Esophagus muscularis mucosa (tissue), 4 donors: ENCODE measurements at places on chromosomes 16 and 17.

DNA sequence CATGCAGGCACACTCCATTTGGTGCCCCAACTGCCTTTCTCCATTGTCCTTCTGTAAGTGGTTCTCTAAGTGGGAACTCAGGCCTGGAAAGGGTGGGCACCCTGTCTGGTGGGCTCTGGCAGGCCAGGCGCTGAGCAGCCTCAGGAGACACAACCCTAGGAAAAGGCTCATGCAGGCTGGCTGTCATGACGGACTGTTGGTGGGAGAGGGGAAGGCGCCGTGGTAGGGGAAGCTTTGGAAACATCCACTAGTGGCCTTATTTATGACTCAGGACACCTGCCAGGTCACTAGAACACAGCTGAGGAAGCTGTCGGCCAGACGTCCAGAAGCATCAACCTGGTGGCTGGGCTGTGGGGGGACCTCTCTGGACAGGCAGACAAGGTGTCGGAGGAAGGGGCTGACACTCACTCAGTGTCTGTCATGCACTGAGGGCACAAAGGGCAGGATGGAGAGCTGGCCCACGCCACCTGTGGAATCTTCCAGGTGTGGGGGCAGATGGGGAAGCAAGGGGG is 216.0 kb downstream of the SEC14L1 start:
- no peaks in the 10 kb centered on the region for H3K27me3 ChIP-seq
- peak; percentile 81 for DNase-seq
- H3K4me3 ChIP-seq, result no peak overlapping the region

DNA sequence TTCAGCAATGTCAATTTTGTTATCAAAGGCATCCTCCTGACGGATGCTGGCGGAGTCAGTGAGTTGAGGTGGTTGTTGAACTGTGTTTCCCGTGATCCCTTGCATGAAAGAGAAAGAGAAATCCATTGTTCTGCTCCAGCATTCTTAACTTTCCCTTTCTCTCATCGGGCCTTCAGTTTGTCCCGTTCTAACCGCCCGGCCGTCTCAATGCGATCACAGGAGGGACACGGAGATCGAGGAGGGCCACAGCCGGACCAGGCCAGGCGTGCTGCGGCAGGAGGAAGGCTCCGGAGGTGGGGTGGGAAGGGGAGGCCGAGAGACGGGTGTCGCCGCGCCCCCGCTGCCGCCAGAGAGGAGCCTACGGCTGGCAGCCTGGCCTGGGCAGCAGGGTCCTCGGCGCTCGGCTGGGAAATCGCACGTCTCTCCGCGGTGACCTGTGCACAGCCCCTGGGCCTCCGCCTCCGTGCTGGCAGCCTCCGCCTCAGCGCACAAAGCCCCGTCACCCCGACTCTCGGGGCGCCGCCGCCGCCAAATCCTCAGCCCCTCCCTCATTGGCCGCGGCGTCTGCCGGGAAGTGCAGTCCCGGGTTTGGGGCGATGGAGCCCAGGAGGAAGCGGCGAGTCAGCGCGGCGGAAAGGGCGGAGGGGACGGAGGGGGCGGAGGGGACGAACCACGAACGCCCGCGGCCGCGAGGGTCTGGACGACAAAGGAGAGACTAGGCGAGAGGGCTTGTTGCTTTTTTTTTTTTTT is 38.1 kb downstream of the SOST start:
- no peaks in the 10 kb centered on the region for H3K36me3 ChIP-seq
- H3K27me3 ChIP-seq, result no peaks in the 10 kb centered on the region
- peaks cover 6% of the 10 kb centered on the region for H3K4me1 ChIP-seq
- H3K4me3 ChIP-seq, result peak overlapping the region; percentile 90
- DNase-seq, result peak; percentile 95

DNA sequence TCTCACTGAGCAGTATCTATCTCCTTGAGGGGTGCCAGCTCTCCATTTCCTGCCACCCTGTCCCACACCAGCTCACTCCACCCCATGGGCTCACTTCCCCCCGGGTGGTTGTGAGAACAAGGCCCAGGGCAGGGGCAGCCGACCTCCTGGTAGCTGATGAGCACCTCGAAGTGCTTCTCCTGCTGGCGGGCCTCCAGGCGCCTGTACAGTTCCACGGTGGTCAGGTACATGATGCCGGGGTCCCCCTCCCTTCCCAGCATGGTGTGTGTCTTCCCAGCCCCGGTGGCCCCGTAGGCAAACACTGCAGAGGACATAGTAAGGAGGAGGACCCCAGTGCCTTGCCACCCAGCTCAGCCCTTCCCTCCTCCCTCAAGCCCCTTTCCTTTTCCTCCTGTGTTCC is 12.5 kb downstream of the KIF18B start:
- no peak overlapping the region for H3K4me3 ChIP-seq
- H3K36me3 ChIP-seq, result no peaks in the 10 kb centered on the region
- no peak for DNase-seq

DNA sequence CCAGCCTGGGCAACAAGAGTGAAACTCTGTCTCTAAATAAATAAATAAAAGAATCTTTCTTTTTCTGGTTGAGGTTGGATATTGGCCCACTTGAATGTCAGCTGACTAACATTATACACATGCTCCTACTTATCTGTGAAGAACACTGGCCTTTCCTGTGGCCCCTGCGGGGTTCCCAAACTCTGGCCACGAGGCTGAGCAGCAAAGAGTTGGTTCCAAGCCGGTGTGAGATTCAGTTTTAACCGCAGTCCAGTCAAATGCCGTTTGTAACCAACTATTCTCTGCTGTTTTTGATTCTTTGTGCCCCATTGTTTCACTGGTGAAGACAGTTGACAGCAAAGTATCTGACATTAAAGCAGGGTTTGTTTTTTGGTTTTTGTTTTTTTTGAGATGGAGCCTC is 11.2 kb downstream of the ETV4 start:
- no peak for DNase-seq
- no peaks in the 10 kb centered on the region for H3K27me3 ChIP-seq
- no peaks in the 10 kb centered on the region for H3K36me3 ChIP-seq
- no peak overlapping the region for H3K4me3 ChIP-seq

- no peak overlapping the region for H3K27ac ChIP-seq
- H3K4me1 ChIP-seq, result no peaks in the 10 kb centered on the region
- no peak for DNase-seq
- H3K27me3 ChIP-seq, result no peaks in the 10 kb centered on the region
These were observed 42.5 kb upstream of the ABR start for GRCh38 chr17:1222321-1222720.

DNA sequence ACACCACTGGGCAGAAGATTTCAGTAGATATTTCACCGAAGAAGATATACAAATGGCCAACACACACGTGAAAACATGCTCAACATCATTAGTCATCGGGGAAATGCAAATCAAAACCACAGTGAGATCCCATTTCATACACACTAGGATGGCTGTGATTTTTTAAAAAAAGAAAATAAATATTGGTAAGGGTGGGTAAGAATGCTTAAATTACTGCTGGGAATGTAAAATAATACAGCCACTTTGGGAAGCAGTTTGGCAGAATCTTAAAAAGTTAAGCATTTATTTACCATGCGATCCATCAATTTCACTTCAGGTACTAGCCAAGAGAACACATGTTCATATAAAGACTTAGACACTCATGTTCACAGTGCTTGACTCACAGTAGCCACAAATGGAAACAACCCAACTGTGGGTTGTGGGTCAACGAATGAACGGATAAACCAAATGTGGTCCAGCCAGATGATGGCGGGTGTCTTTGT is 6.5 kb upstream of the C16orf74 start:
- no peak overlapping the region for H3K4me3 ChIP-seq
- peaks cover 30% of the 10 kb centered on the region for H3K27me3 ChIP-seq
- peaks cover 8% of the 10 kb centered on the region for H3K4me1 ChIP-seq
- no peak overlapping the region for H3K27ac ChIP-seq
- H3K36me3 ChIP-seq, result no peaks in the 10 kb centered on the region
- DNase-seq, result no peak

- DNase-seq, result no peak
- no peaks in the 10 kb centered on the region for H3K36me3 ChIP-seq
- no peak overlapping the region for H3K27ac ChIP-seq
- H3K27me3 ChIP-seq, result no peaks in the 10 kb centered on the region
These were observed 216.5 kb downstream of the TMEM114 start for GRCh38 chr16:8373676-8374431.

DNA sequence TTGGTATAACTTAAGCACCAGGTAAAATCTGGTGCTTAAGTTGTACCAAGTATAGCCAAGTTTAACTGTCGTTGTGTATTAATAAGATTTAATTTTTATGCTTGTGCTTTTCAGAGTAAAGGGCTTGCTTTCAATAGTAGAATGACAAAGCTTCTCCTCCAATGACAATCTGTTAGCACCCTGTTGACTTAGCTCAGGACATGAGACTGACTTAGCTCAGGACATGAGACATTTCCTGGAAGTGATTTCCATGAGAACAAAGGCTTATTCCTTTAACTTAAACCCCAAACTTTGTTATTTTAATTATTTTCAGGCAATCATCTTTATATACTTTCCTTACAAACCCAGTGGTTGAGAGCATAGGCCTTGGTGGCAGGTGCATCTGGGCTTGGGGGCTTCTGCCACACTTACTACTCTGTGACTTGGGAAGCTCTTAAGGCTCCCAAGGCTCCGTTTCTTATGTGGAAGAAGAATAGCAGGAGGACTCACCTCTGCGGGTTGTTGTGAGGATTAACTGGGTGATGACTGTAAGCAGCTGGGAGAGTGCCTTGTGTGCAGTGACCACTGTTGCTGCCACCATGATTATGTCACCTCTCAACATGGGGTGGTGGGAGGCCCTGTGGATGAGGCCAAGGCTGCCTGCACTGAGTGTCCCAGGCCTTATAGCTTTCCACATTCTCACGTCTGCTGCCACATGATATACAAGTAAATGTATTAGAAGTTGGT is 59.4 kb upstream of the CMIP start:
- H3K4me1 ChIP-seq, result peaks cover 31% of the 10 kb centered on the region
- H3K27me3 ChIP-seq, result no peaks in the 10 kb centered on the region
- peaks cover 25% of the 10 kb centered on the region for H3K36me3 ChIP-seq
- no peak overlapping the region for H3K4me3 ChIP-seq
- no peak for DNase-seq

- H3K36me3 ChIP-seq, result no peaks in the 10 kb centered on the region
- peak overlapping the region; percentile 98 for H3K27ac ChIP-seq
- peaks cover 95% of the 10 kb centered on the region for H3K4me1 ChIP-seq
- DNase-seq, result no peak
- H3K27me3 ChIP-seq, result no peaks in the 10 kb centered on the region
These were observed 5.6 kb downstream of the RARA start for GRCh38 chr17:40314584-40314956.

DNA sequence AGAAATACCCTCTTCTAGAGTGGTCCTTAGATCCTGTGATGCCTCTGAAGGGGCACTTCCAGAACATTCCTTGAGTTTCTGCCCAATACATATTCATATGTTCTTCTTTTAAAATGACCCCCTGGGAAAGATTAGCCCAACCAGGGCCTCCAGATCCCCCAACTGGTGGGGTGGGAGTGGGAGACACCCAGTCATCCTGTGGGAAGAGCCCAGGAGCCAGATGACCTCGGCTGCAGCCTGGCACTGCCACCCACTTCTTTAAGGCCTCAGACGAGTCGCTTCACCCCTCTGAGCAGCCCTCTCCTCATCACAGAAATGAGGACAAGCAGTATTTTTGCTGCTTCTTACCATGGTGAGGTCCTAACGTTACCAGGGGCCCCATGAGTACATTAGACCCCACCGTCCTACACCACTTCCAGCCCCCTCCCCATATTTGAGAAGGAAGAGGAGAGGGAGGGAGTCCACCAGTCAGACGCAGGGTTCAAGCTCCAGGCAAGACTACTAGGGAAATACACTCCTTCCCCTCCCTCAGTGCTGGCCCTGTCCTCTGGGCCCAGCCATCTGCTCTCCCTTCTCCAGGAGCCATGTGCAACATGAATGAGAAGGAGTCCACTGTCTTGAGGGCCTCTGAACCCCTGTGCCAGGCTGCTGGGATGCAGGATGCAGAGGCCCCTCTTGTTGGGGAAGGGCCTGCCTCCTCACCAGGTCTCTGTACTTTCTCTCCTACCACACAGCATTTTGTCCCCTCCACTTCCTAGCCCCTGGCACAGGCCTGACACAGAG is 11.8 kb downstream of the MPO start:
- no peaks in the 10 kb centered on the region for H3K36me3 ChIP-seq
- DNase-seq, result no peak
- H3K4me1 ChIP-seq, result no peaks in the 10 kb centered on the region
- H3K27me3 ChIP-seq, result no peaks in the 10 kb centered on the region
- H3K27ac ChIP-seq, result no peak overlapping the region

GRCh38 chr17:38564254-38564837 is 41.4 kb downstream of the SRCIN1 start:
- H3K36me3 ChIP-seq, result no peaks in the 10 kb centered on the region
- H3K4me1 ChIP-seq, result peaks cover 20% of the 10 kb centered on the region
- no peak overlapping the region for H3K27ac ChIP-seq
- H3K4me3 ChIP-seq, result no peak overlapping the region
- H3K27me3 ChIP-seq, result peaks cover 100% of the 10 kb centered on the region
- no peak for DNase-seq

- no peaks in the 10 kb centered on the region for H3K27me3 ChIP-seq
- H3K4me3 ChIP-seq, result peak overlapping the region; percentile 98
- peaks cover 40% of the 10 kb centered on the region for H3K4me1 ChIP-seq
These were observed 982 bp downstream of the SPAG9 start for GRCh38 chr17:51119415-51120356.

DNA sequence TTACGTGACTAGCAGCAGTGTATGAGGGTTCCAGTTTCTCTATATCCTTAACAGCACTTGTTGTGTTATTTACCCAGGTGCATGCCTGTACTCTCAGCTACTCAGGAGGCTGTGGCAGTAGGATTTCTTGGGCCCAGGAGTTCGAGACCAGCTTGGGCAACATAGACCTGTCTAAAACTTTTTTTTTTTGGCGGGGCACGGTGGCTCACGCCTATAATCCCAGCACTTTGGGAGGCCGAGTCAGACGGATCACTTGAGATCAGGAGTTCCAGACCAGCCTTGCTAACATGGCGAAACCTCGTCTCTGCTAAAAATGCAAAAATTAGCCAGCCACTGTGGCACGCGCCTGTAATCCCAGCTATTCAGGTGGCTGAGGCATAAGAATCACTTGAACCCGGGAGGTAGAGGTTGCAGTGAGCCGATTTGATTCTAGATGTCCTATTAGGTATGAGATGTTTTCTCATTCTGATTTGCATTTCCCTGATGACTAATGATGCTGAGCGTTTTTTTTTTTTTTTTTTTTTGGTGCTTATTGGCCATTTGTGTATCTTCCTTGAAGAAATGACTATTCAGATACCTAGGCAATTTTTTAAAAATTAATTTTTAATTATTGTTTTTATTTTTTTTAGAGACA is 13.4 kb downstream of the CASC3 start:
- H3K4me3 ChIP-seq, result no peak overlapping the region
- H3K27ac ChIP-seq, result no peak overlapping the region
- DNase-seq, result no peak
- peaks cover 70% of the 10 kb centered on the region for H3K4me1 ChIP-seq

DNA sequence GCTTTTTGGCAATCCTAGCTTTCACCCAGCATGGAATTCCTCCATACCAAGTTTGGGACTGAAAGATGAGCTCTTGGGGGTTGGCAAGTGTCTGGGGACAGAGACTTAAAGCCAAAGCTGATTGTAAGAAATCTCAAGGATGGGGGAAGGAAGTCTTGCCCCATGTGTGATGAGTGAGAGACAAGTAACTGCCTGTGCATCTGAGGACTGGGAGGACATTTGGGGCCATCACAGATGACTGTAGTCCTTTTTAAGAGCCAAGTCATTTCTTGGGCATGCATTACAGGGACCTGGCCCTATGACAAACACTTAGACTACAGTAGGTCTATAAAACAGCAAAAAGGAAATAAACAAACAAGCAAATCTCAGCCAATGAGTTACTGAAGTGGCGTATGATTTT is 36.3 kb upstream of the CCL2 start:
- H3K4me1 ChIP-seq, result no peaks in the 10 kb centered on the region
- H3K4me3 ChIP-seq, result no peak overlapping the region
- peak; percentile 31 for DNase-seq
- H3K27ac ChIP-seq, result no peak overlapping the region

- H3K4me1 ChIP-seq, result no peaks in the 10 kb centered on the region
- H3K27me3 ChIP-seq, result no peaks in the 10 kb centered on the region
- no peaks in the 10 kb centered on the region for H3K36me3 ChIP-seq
These were observed 140.7 kb downstream of the PRKCB start for GRCh38 chr16:23976524-23976923.
